ENCODE measurements at places on chromosomes 5 and 9. TPM values are rescaled to one million over a fixed set of nuclear protein-coding genes. Genes with fewer than 3 reads are reported as not detected.

Gene TNFSF8
- not detected for total RNA-seq

Gene SLC25A48
- total RNA-seq: not detected

Gene FSTL4
- total RNA-seq: not detected

Gene MYMK
- total RNA-seq: not detected

DNA sequence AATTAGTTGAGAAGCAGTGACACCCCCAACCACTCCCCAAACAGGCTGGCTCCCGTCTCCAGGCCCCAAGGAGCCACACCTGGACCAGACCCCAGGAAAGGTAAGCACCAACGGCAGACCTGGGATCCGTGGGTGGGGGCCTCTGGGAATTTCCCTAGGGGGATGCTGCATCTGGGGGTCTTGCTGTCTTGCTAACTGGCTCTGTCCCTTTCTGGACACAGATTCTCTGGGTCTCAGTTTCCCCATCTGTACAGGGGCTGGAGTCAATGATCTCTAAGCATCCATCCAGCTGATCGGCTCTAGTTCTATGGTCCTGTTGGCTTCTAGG lies 27.9 kb upstream of the IL17B start:
- no peak for DNase-seq

- no peak for DNase-seq
These were observed 1.0 kb downstream of the ZDHHC11 start for GRCh38 chr5:849651-850301.
